ENCODE measurements at places on chromosomes 12 and 14.

DNA sequence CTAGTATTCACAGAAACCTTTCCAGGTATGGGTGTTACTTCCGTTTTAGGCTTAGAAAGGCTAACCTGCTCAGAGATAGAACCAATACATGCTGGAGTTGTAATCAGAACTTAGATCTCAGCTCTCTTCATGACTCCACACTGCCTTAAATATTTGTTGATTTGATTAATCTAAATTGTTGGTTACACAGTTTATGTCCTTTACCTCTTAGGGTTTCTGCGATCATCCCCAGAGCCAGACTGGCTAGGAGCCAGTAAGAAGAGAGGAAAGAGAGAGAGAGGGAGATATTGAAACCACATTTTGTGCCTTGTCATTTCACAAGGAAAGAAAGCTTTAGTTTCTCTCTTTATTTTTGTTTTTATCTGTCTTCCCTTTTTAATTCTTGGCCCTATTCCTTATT is 16.8 kb upstream of the MGP start:
- DNase-seq, result no peak

- no peak for DNase-seq
Measured at GRCh38 chr12:53543539-53543938, 36.3 kb upstream of the NPFF start.

GRCh38 chr14:93201155-93201704 is 5.6 kb downstream of the GON7 start:
- DNase-seq, result no peak

DNA sequence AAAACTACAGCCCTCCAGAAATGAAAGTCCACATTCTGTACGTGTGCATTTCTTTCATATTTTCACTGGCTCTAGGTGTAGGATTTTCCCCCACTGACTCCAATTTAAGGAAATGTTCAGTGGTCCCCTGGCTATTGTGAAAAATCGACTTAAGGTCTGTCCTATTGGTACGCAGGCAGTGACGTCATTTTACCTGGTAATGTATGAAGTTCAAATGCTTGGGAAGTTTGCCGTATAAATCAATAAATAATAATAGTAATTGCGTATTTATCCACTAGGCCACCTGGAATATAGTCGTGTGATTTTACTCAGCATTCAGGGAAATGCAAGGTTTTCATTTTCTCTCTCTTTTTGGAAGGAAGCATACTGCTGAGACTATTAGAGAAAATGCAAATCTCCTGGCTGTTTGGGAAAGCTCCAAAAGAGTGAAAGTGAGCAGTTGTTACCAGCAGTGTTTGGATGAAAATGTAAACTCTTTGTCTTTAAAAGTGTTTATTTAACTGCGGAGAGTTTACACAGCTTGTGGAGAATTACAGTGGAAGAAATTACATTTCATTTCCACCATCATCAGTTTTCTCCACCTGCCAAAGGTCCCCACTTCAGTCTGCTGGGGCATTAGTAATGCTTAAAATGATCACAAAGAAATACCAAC is 107.0 kb downstream of the EXOC5 start:
- no peak for DNase-seq

- DNase-seq, result no peak
Measured at GRCh38 chr14:68518166-68518565, 274.7 kb downstream of the ZFP36L1 start.

- no peak for DNase-seq
Measured at GRCh38 chr14:51107801-51108200, 12.9 kb upstream of the TRIM9 start.

DNA sequence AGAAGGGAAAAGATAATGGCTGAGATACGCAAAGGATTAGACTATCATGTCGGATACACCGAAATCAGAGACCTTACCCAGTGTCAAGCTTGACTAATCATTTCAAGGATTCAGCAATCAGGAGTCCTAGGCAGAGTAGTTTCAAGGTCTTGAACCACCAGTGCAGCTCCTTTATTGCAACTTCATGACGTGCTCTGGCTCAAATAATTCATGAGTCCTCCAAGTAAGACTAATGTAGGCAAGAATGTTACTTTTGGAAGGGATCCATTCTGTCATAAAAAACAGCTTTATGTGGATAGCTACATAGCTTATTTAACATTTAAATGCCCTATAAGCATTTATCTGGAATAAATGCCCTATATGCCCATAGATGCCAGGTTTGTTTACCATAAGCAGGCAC is 123.2 kb downstream of the LMO3 start:
- no peak for DNase-seq

DNA sequence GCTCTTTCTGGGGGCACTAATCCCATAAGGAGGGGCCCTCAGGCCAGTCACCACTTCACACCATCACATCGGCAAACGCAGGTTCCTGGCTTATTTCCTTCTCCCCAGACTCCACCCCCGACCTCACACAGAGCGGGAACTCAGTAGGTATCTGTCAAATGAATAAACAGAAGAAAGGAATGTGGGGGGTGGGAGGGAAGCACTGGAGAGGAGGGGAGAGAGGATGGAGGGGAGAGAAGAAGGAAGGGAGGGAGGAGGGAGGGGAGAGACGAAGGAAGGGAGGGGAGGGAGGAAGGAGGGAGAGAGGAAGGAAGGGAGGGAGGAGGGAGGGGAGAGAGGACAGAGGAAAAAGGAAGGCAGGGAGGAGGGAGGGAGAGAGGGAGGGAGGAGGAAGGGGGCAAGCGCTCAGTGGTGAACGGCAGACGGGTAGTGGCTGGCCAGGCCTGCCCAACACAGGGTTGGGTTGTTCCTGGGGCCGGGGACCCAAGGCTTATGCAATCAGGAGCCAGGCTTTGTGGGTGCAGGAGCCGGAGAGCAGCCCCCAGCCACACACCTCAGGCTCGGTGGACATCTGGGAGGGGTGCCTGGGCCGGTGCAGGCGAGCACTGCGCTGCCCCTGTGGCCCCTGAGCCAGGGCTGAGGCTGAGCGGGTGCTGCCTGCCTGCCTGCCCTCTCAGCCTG is 52.6 kb upstream of the FBRSL1 start:
- DNase-seq, result no peak

- DNase-seq, result no peak
Measured at GRCh38 chr14:93977790-93978581, 1.6 kb upstream of the ASB2 start.

DNA sequence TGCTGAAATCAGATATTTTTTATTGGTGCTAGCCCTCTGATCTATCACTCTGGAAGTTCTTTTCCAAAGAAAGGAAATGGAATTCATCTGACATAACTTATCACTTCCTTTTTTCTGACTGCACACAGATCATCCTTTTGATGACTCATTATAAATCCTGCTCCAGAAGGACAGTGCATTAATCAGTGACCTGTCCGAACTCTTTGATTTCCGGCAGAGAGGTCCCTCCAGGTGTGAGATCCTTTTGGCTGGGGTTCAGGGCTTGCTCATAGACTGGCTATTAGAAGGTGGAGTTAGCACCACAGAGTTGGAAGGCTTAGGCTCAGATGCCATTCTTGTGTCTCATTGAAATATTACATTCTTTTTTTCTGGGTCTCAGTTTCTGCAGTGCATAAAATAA is 328.2 kb downstream of the ZFP36L1 start:
- no peak for DNase-seq
